Fibroblast of skin of scalp (primary cell): ENCODE measurements at places on chromosomes 6 and 20.

DNA sequence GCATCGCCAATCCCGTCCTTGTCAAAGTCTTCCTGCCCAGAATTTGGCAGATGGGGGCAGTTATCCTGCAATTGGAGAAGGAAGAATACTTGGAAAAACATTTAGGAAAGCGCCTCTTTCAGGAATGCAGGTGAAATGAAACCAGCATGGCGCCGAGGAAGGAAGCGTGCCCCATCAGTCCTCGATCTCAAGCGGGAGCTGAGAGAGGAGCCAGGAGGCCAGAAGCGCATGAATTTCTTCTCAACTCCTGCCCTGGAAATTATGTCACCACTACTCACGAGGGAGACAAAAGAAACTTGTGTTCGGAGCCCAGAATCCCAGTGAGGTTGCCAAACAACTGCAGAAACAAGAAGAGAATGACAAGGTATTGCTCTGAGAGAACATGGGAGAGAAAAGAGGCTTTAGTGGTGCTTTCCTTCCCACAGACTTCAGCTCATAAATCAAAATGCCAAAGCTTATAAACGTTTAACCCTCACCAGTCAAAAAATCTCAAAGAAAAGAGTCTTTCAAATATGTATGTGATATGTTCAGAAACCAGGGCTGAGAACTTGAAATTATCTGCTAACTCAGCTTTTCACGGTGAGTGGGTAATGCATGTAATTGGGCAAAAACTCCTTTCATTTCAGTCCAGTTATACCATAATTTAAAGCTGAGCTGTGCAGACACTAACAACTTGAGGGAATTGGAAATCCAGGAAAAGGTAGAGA lies 23.9 kb downstream of the THBS2 start:
- DNase-seq = no peak

- no peak for DNase-seq
These were observed 49.6 kb downstream of the SLC2A12 start for GRCh38 chr6:134002821-134003220.

GRCh38 chr20:49384437-49385434 lies 97.7 kb downstream of the KCNB1 start:
- DNase-seq = peak; percentile 54

GRCh38 chr6:56693246-56693607 lies 50.5 kb upstream of the DST start:
- DNase-seq = peak; percentile 93

DNA sequence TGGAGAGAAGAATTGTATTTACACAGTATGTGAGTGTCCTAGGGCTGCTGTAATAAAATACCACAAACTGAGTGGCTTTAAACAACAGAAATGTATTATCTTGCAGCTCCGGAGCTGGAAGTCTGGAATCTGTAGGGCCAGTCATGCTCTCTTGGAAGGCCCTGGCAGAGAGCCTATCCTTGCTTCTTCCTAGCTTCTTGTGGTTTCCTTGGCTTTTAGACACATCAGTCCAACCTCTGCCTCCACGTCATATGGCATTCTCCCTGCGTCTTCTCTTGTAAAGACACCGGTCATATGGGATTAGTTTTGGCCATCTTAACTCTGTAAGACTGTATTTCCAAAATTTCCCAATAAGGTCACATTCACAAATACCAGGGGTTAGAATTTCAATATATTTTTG lies 10.8 kb downstream of the FNDC1 start:
- peak; percentile 74 for DNase-seq

DNA sequence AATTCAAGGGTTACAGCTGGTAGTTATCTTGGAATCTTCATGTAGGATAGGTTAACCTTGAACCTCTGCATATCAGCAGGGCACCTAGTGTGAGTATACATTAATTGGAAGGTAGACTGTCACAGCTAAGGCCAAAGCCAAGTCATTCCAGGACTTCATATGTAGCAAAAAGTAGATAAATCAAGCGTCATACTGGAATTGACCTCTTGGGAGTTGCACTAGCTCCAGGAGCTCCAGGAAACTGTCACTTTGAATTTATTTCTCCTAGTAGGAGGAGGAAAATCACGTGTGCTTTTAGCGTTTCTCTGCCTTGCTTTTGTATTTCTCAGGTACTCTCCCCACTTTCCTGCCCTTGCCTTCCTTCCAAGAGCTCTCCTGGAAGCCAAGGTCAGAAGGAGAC lies 30.3 kb downstream of the RIPOR2 start:
- no peak for DNase-seq

GRCh38 chr6:89350281-89350966 lies 2.1 kb downstream of the UBE2J1 start:
- DNase-seq = peak; percentile 12

- no peak for DNase-seq
These were observed 103.4 kb upstream of the KCNG1 start for GRCh38 chr20:51126337-51126736.

- no peak for DNase-seq
These were observed 70.6 kb downstream of the SMPDL3A start for GRCh38 chr6:122859676-122860075.

GRCh38 chr6:15246666-15247499 lies 1.0 kb downstream of the JARID2 start:
- DNase-seq = no peak

DNA sequence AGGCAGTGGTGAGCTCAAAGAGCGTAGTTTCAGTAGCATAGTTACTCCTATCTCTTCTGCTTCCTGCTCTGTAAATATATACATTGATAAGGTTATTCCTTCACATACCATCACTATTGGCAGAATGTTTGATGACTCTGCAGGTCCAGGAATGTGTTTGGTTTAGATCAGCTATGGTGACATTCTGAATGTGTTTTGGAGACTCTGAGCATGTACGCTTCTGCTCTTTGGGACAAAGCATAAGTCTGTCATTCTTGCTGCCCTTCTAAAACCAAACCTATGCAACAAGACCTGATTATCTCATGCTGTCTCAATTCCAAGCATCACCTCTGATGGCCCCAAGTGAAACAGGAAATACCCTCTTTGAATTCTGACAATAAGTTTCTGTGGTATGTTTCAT lies 1074.3 kb downstream of the KIF16B start:
- DNase-seq = no peak

DNA sequence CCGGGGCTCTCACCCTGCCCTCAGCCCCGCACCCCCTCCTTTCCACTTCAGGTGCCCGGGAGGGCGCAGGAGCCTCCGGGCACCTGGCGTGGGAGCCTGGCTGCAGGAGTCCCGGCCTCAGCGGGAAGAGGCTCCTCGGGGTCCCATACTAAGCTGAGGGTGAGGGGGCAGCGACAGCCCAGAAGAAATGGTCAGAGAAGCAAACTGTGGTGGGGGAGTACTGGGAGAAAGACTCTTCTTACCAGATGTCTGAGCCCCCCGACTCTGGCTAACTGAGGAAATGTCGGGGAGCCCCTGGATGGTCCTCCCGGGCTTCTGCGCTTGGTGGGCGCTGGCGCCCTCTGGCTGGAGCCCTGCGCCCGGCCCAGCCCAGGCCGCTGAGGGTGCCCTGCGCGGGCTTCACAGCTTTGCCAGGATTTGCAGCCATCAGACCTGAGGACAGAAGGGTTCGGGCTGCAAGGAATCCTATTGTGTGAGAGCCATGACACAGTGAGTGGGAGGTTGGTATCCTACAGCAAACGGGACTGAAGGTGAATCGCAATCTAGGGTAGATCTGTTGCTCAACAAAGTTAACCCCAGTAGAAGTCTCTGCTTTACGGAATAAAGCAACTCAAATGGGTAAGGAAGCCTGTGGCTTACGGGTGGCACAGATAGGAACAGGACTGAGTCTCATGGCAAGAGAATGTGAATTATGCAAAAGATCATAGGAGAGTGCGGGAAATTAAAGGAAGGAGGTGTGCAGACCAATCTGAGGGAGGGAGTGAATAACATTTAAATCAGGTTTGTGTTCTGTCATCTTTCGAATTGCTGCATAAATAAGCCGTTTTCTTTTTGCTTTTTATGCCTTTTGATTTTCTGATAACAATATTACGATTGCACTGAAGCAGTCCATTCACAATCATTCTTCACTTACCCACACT lies 639 bp upstream of the RCAN2 start:
- peak; percentile 15 for DNase-seq

GRCh38 chr20:40686434-40686882 lies 2.6 kb downstream of the MAFB start:
- DNase-seq = peak; percentile 7

DNA sequence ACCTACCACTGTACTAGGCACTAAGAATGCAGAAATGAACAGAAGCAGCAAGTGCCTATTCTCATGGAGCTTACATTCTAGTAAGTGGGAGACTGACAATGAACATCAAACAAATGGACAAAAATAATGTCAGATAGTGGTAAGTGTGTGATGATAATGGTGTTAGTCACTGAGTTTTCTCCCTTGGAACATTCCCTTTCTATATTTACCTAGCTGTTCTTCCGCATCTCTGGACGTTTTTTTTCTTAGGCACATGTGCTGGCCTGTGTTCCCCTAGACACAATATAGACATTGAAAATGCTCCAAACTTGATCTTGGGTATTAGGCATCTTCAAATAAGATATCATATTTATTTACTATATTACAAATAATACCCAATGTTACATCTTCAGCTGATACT lies 218.1 kb upstream of the GJE1 start:
- no peak for DNase-seq

- DNase-seq = peak; percentile 92
These were observed 208.8 kb upstream of the PLCB4 start for GRCh38 chr20:8860011-8860495.

- DNase-seq = no peak
These were observed 942 bp downstream of the ACAT2 start for GRCh38 chr6:159762681-159763293.

DNA sequence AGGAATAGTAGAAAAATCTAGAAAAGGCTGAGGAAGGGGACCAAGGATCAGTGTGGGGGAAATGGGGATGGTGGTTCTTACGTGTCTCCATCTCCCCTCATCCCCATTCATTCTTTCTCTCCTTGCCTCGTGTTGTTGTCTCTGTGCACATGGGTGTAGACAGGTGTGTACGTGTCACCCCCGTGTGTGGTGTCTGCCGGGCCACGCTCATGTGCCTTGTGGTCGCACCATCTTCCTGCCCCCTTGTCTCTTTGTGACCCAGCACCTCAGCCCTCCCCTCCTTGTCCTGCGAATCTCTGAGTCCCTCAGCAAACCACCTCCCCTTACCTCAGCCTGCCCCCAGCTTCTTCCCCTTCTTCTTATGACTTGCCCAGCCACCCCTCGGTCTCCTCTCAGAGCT lies 39.4 kb downstream of the FOXP4 start:
- DNase-seq = no peak

GRCh38 chr6:57135885-57136284 lies 36.2 kb upstream of the BAG2 start:
- DNase-seq = peak; percentile 2

DNA sequence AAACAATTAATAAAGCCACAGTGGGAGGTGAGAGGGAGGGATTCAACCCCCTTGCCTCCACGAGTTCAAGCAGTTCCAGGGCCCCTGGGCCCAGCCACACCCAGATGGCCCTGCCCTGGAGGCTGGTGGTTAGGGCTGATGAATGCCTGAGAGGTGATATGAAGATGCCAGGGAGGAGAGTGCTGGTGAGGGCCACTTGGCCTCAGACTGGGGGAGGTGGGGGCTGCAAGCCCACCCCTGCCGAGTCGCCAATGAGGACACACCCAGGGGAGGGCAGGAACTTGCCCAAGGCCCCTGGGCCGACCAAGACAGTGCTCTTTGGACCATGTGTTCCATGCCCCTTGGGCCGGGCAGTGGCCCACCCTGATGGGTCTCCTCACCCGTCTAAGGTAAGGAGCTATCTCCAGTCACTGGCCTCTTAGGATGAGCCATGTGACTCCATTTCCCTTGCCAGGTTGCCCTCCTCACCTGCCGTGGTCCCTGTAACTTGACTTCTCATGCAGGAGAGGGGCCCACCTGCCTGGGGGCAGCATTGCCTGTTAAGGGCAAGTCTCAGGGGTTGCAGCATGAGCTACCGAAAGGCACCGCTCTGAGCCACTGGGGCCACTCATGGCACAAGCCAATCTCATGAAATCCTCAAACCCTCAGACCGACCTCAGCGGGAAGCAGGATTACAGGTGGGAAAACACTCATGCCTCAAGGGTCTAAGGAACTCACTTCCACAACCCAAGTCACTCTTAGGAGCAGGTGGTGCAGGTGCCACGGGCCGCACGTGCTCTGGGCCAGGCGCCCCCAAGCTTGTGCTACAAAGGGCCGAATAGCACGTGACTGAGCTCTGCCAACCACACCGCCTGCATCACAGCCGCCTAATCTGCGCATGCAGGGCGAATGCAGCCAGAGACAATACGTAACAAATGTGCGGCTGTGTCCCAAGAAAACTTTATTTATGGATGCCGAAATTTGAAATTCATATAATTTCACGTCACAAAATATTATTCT lies 147.4 kb upstream of the MLN start:
- DNase-seq = no peak

- no peak for DNase-seq
These were observed 25.2 kb downstream of the PREX1 start for GRCh38 chr20:48802647-48803046.

GRCh38 chr20:5557123-5557522 lies 193.1 kb upstream of the SHLD1 start:
- peak; percentile 25 for DNase-seq

- peak; percentile 85 for DNase-seq
These were observed 475.2 kb upstream of the MARCKS start for GRCh38 chr6:113381959-113382358.

DNA sequence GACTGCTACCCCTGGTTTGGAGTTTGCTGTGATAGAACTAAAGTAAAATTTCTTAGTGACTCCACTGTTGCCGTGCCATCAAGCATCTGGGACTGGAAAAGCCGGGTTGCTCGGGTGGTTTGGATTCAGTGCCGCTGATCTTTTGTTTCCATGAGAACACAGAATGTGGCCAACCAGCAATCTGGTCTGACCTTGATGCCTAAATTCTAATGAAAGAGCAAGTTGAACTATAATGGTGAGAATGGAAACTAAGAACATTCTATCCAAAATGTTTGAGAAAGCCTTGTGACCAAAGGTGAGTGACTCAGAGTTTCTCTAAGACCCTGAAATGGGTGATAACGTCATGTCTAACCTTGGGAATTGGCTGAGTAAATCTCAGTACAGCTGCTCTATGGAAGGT lies 9.9 kb upstream of the PI16 start:
- DNase-seq = no peak

DNA sequence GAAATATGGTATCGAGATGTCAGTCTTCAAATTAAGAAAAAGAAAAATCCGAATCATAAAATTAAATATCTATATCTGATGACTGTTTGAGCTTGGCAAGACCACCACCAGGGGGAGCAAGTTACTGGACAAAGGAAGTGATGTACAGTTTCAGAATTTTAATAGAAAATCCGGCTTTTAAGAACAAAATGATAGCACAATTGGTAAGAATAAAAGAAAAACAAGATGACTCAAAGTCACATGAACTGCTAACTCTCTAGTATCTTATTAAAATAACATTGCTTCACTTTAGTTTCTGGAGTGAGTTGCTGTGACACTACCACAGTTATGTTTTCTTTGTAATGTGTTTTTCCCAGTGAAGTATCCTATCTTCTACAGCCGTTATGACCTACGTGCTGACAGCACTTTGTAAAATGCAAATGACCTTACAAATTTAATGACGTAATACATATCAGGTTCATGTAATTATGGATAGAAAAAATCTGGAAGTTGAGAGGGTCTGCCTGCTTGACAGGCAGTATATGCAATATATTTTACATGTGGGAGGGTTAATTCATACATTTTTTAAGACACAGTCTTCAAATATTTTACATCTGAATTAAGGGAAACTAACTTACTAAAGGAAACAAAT lies 405.3 kb upstream of the HS3ST5 start:
- DNase-seq = peak; percentile 74

GRCh38 chr6:52077180-52077884 lies 10.1 kb downstream of the PKHD1 start:
- DNase-seq = no peak
